ENCODE measurements at places on chromosomes 11 and 22.

DNA sequence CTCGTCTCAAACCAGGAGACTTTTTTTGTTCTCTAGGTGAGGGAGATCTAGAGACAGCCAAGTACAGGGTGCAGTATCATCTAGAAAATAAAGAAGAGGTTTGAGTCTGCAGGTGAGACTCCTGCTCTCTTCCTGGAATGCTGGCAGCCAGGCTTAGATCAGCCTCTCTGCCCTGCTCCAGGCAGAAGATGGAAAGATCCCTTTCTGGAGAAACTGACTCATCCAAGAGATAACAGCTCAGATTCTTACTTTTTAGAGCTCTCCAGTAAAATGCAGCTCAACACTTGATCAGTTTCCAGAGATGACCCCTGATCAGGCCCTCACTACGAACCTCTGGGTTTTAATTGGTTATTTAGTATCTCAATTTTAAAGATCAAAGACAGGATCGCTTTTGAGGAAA, 44.6 kb upstream of the EHF start:
- no peak for DNase-seq

- no peak for DNase-seq
Observed at GRCh38 chr11:71153005-71153390, 99.4 kb downstream of the SHANK2 start.

- no peak for DNase-seq
Observed at GRCh38 chr11:120248551-120249278, 8.8 kb downstream of the POU2F3 start.

DNA sequence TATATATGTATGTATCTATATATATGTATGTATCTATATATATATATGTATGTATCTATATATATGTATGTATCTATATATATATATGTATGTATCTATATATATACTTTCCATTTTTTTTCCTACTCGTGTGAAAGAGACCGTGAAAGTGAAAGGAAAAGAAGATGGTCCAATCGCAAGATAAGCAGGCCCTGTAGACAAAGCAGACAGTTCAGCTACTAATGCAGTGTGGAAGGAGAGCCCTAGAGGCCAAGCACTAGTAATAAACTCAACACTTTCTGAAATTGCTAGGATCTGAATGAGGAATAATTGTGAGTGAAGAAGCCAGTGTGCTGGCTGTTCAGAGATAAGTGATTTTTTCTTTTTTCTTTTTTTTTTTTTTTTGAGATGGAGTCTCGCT, 47.2 kb downstream of the MCHR1 start:
- DNase-seq = no peak

DNA sequence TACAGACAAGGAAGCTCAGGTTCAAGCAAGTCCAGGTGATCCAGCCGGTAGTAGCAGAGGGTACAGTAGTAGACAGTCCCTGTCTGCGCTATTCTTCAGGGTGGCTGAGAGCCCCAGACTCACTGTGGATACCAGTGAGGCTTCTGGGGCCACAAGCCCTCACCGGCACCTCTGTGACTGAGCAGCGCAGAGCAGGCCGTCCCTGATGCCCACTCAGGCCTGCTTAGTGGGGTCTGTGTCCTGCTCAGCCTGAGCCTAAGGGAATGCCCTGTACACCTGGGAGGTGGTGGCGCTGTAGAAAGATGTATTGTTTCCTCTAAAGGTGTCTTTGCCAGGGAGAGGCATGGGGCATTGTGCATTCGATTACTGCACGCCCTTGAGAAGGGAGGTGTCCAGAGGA, 143.8 kb downstream of the CACNA1I start:
- no peak for DNase-seq

GRCh38 chr22:20148414-20148813, 2.4 kb downstream of the CCDC188 start:
- no peak for DNase-seq

DNA sequence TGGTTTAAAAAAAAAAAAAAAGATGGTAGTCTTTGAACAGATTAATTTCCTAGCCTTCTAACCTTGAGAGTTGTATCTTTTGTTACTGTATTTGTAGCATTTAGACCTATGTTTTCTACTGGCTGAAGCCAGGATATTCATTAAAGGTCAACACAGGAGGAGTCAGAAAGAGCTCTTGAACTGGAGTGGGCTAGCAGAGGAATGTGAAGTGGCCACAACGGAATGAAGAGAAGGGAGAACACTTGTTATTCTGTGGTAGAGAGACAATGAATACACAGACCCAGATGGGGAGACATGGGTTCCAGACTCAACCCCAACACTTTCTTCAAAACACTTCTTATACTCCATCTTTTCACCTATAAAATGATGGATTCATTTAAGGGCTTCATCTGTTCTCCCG, 88.1 kb downstream of the RELT start:
- no peak for DNase-seq

DNA sequence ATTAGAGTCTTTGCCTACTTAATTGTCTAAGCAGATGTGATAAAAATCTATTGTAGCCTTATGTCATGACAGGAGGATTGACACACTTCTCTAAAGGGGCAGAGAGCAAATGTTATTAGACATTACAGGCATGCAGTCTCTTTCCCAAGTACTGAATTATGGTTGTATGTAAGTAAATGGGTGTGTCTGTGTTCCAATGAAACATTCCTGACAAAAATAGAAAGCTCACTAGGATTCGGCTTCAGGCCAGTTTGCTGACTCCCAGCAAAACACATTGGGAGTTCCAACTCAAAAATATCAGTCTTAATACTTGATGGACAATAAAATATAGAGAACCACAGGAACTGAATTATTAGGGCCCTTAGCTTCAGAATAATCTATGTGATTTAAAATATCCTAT, 1480.4 kb downstream of the FAM181B start:
- no peak for DNase-seq

GRCh38 chr11:77170107-77170506, 42.1 kb downstream of the MYO7A start:
- DNase-seq = no peak

DNA sequence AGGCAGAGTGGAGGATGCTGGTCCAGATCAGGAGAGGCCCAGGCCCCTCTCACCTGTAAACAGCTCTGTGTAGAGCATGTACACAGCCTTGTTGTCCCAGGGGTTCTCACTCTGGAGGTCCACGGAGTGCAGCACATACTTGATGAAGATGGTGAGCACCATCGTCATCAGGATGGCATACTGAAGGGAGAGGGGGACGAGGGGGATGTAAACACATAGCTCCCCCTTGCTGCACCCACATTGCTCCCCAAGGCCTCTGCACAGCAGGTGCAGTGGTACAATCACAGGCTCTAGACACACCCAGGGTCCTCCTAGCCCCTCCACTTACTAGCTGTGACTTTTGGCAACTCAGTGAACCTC, 2.9 kb downstream of the SYVN1 start:
- no peak for DNase-seq

- no peak for DNase-seq
Observed at GRCh38 chr11:2467695-2468055, 22.9 kb downstream of the KCNQ1 start.

Data from progenitor cell of endocrine pancreas (in vitro differentiated cells).